ENCODE measurements at places on chromosomes 16 and 17. TPM values are rescaled to one million over a fixed set of nuclear protein-coding genes. Genes with fewer than 3 reads are reported as not detected.

Gene CENPN
- 8.4 TPM for total RNA-seq

Gene USP43
- total RNA-seq = 4.3 TPM

Gene TEPSIN
- 40.2 TPM for total RNA-seq

Gene KRTAP2-3
- not detected for total RNA-seq

Gene RCVRN
- total RNA-seq = 0.17 TPM

Gene EVPL
- total RNA-seq = 46.8 TPM
